Neural progenitor cell (in vitro differentiated cells): ENCODE measurements at places on chromosomes 5 and 9. TPM values are rescaled to one million over a fixed set of nuclear protein-coding genes. Genes with fewer than 3 reads are reported as not detected.

DNA sequence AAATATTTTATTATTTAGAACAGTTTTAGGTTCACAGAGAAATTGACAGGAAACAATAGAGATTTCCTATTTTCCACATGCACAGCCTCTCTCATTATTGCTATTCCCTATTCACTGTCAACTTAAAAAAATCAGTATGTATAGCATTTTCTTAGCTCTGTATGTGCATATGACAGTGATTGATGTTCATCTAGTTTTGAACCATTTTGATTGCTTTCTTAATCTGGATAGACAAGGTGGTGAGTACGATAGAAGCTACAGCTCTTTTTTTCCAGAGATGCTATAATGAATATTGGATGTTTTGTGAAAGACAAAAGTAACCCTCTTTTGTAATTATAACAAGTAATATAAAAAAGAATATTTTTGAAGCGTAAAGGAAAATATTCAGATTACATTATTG, 201.2 kb upstream of the ARRDC3 start:
- no peak for DNase-seq
- no peaks in the 10 kb centered on the region for H3K27me3 ChIP-seq
- no peak overlapping the region for H3K27ac ChIP-seq
- no peaks in the 10 kb centered on the region for H3K36me3 ChIP-seq

SPINK1 gene
- total RNA-seq: not detected in 2 replicates

DNA sequence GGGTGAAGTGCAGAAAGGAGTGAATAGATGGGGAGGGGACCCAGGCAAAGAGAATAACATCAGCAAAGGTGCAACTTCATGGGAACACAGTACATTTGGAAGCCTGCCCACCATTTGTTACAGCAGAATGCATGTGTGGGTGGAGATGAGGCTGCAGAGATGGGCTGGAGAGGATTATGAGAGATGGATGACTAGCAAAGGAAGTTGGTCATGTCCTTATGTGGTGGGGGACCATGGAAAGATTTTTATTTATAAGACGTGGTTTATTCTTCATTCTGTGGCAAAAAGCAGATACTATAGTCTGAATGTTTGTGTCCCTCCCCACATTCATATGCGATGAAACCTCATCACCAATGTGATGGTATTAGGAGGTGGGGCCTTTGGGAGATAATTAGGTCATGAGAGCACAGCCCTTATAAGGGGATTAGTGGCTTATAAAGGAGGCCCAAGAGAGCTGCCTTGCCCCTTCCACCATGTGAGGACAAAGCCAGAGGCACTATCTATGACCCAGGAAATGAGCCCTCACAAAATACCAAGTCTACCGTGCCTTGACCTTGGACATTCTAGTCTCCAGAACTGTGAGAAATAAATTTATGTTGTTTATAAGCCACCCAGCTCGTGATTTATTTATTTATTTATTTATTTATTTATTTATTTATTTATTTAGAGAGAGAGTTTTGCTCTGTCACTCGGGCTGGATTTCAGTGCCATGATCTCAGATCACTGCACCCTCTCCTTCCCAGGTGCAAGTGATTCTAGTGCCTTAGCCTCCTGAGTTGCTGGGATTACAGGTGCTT, 483.7 kb downstream of the RAB3C start:
- DNase-seq: no peak
- no peaks in the 10 kb centered on the region for H3K36me3 ChIP-seq
- H3K4me1 ChIP-seq: no peaks in the 10 kb centered on the region
- no peak overlapping the region for H3K27ac ChIP-seq
- no peaks in the 10 kb centered on the region for H3K27me3 ChIP-seq

GRCh38 chr5:65268525-65268924, 213.2 kb downstream of the ADAMTS6 start:
- H3K4me3 ChIP-seq: no peak overlapping the region
- no peak overlapping the region for H3K27ac ChIP-seq
- no peaks in the 10 kb centered on the region for H3K4me1 ChIP-seq

DNA sequence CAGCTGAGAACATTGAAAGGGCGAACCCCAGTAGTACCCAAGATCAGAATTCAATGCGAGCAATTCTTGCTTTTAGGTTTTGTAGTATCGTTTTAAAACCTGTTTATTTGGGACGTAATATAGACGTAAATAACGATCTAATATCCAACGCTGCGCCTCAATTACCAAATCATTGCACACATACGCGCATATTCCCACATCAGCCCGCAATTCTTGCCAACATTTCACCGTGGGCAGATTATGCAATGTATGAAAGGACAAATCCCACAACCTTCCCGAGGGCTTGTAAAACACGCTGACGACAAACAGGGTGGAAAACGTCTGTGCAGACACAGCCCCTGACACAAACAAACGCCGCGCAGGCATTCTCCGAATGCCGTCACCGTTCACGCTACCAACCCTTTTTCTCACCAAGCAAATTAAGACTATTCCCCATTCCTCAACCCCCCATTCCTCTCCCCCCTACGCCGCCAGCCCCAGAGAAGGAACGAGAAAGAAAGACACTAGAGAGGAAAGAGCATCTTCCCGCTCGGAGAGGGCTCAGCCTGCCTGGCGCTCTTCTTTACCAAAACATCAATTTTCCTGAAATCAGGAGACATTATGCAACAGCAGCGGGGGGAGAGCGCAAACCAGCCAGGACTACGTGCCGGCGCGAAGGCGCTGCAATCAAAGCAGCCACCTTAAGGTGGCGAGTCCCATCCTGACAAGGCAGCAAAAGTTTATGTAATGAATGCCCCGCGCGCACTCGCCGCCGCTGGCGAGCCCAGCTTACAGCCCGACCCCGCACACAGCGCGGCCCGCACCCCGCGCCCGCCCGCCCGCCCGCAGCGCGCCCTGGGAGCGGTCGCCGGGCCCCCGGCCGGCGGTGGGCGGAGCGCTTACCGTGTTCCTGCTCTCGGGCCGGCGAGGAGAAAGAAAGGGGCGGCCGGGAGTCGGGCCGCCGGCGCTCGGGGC, 597 bp downstream of the NFIL3 start:
- H3K4me1 ChIP-seq: peaks cover 14% of the 10 kb centered on the region
- H3K4me3 ChIP-seq: peak overlapping the region; percentile 92

- no peak overlapping the region for H3K4me3 ChIP-seq
- no peak for DNase-seq
- no peaks in the 10 kb centered on the region for H3K36me3 ChIP-seq
- H3K27ac ChIP-seq: no peak overlapping the region
These were observed 221.0 kb downstream of the ESM1 start for GRCh38 chr5:54764102-54765090.

DNA sequence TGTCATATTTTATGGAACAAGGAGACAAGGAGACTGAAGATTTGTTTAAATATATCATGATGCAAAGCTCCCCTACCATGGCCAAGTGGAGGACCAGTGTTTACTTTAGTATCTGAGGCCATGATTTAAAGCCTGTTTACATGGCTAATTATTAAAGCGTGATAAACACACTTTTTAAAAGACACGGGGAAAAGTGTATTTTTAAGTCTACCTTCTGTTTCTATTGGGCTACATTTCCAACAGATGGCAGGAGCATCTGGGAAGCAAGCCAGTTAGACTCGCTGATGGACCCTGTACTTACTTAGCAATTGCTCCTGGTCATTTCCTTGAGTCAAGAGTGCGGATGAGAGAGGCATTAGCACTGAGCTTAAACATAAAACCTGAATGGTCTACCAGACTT, 480.3 kb upstream of the SEMA6A start:
- no peak overlapping the region for H3K4me3 ChIP-seq
- DNase-seq: no peak
- H3K27me3 ChIP-seq: no peaks in the 10 kb centered on the region

GRCh38 chr5:147731431-147732290, 50.9 kb downstream of the JAKMIP2 start:
- H3K36me3 ChIP-seq: no peaks in the 10 kb centered on the region
- peaks cover 10% of the 10 kb centered on the region for H3K4me1 ChIP-seq
- H3K27ac ChIP-seq: no peak overlapping the region
- no peaks in the 10 kb centered on the region for H3K27me3 ChIP-seq
- no peak for DNase-seq

FREM1 gene
- 1.1 and 1.2 TPM in 2 replicates for total RNA-seq

AIF1L gene
- 69.0 and 95.1 TPM in 2 replicates for total RNA-seq

DNA sequence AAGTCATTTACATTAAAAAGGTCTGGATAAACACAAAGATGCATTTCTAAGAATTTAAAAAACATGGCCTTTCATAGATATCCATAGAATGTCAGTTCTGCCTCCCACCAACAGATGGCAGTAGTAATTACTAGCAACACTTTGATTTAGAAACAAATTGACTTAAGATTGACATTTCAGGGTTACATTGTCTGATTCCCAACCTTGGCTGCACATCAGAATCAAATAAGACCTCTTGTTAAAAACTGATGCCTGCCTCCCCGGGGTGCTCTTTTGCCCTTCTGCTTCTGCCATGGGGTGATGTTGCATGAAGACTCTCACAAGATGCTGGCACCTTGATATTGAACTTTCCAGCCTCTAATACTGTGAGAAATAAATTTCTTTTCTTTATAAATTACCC, 146.2 kb upstream of the GPR151 start:
- H3K27ac ChIP-seq: no peak overlapping the region
- no peak overlapping the region for H3K4me3 ChIP-seq
- no peak for DNase-seq
- H3K36me3 ChIP-seq: no peaks in the 10 kb centered on the region
- no peaks in the 10 kb centered on the region for H3K27me3 ChIP-seq

GRCh38 chr5:66717455-66718373, 121.5 kb downstream of the MAST4 start:
- no peak for DNase-seq
- no peak overlapping the region for H3K4me3 ChIP-seq
- H3K36me3 ChIP-seq: no peaks in the 10 kb centered on the region
- H3K4me1 ChIP-seq: no peaks in the 10 kb centered on the region
- H3K27me3 ChIP-seq: no peaks in the 10 kb centered on the region
- H3K27ac ChIP-seq: no peak overlapping the region

DNA sequence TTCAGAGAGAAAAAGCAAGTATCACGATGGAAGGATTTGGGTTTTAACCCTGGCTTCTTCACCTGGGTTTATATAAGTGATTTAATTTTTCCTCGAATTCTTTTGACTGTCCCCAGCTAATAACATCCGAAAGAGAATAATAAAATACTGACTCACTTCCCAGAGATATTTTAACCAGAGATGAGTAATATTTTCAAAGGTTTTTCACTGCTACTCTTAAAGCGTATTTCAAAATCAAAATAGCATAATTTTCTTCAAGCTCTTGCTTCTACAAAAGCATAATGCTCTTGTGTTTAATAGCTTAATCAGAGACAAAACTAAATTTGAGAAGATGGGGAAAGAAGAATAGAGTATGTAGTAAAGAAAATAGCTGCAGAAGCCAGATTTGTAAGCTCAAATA, 215.2 kb upstream of the PTGER4 start:
- H3K36me3 ChIP-seq: no peaks in the 10 kb centered on the region
- H3K4me1 ChIP-seq: no peaks in the 10 kb centered on the region
- H3K27me3 ChIP-seq: no peaks in the 10 kb centered on the region
- no peak overlapping the region for H3K27ac ChIP-seq
- no peak for DNase-seq

- H3K27ac ChIP-seq: no peak overlapping the region
- no peak overlapping the region for H3K4me3 ChIP-seq
- DNase-seq: no peak
- peaks cover 27% of the 10 kb centered on the region for H3K27me3 ChIP-seq
These were observed 5.5 kb upstream of the COL27A1 start for GRCh38 chr9:114149765-114150340.

DNA sequence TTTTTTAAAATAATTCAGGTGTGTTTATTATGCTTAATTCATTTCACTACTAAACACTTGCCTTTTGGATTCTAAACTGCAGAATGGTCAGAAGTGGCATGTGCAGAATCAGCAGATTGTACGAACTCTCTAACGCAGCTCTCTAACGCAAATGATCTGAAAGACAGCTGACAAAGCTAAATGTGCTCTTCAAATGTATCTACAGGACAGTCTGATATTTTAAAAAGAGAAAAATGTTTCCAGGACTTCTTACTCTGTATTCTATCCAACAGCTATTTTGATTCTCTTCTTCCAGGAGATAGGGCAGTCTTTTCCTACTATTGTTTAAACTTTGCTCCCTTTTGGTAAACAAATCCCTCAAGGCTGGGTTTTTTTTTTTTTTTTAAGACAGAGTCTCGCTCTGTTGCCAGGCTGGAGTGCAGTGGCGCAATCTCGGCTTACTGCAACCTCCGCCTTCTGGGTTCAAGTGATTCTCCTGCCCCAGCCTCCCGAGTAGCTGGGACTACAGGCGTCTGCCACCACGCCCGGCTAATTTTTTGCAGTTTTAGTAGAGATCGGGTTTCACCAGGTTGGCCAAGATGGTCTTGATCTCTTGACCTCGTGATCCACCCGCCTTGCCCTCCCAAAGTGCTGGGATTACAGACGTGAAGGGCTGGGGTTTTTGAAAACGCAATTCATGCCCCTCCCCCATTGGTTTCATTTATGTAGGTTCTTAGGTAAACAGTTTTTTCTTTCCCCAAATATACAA, 1.2 kb downstream of the NMRK1 start:
- H3K27me3 ChIP-seq: peaks cover 16% of the 10 kb centered on the region
- H3K27ac ChIP-seq: no peak overlapping the region
- H3K4me1 ChIP-seq: no peaks in the 10 kb centered on the region

SLC34A1 gene
- not detected in 2 replicates for total RNA-seq

SLC6A3 gene
- total RNA-seq: 0.19 and 0.32 TPM in 2 replicates

GRCh38 chr9:91208837-91209236, 152.9 kb downstream of the AUH start:
- H3K36me3 ChIP-seq: no peaks in the 10 kb centered on the region
- H3K4me3 ChIP-seq: no peak overlapping the region
- no peak for DNase-seq
- no peaks in the 10 kb centered on the region for H3K4me1 ChIP-seq

GRCh38 chr5:142832263-142832662, 62.1 kb downstream of the ARHGAP26 start:
- no peaks in the 10 kb centered on the region for H3K27me3 ChIP-seq
- no peak overlapping the region for H3K27ac ChIP-seq
- H3K4me1 ChIP-seq: peaks cover 12% of the 10 kb centered on the region
- no peaks in the 10 kb centered on the region for H3K36me3 ChIP-seq

DNA sequence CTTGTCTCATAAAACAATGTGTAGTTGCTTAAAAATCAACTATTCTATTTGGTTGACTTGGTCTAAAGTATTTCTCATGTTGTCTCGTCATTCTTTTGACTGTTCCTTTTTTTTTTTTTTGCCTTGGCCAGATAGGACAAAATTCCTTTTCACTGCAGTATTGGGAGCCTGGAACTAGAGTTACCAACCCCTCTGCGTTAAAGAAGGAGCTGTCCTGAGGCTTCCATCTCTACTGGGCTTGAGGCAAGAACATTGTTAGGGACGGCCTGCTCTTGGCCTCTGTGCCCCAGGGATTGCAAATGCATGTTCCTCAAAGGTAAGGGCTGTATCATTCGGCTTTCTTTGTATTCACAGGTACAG, 1.4 kb upstream of the NPR2 start:
- no peaks in the 10 kb centered on the region for H3K36me3 ChIP-seq
- H3K4me1 ChIP-seq: peaks cover 8% of the 10 kb centered on the region
- H3K27me3 ChIP-seq: no peaks in the 10 kb centered on the region
- H3K27ac ChIP-seq: no peak overlapping the region

PRSS3 gene
- total RNA-seq: not detected in 2 replicates

CD72 gene
- 0.56 and 1.4 TPM in 2 replicates for total RNA-seq

BTNL8 gene
- total RNA-seq: 0.22 and 0.34 TPM in 2 replicates

GPX8 gene
- 84.3 and 132 TPM in 2 replicates for total RNA-seq

GRCh38 chr5:175859916-175860315, 11.5 kb upstream of the CPLX2 start:
- H3K36me3 ChIP-seq: no peaks in the 10 kb centered on the region
- no peak overlapping the region for H3K27ac ChIP-seq
- no peaks in the 10 kb centered on the region for H3K27me3 ChIP-seq
- no peak overlapping the region for H3K4me3 ChIP-seq
- peaks cover 12% of the 10 kb centered on the region for H3K4me1 ChIP-seq
- DNase-seq: no peak

- peaks cover 16% of the 10 kb centered on the region for H3K4me1 ChIP-seq
- DNase-seq: no peak
- no peaks in the 10 kb centered on the region for H3K36me3 ChIP-seq
- H3K27ac ChIP-seq: no peak overlapping the region
These were observed 484.1 kb upstream of the SEMA6A start for GRCh38 chr5:117058740-117059139.
